Testis (tissue), 5 donors: ENCODE measurements at places on chromosomes 16 and 17. TPM values are rescaled to one million over a fixed set of nuclear protein-coding genes. Genes with fewer than 3 reads are reported as not detected.

MAPT gene
- total RNA-seq, result 5.0 TPM

- H3K4me3 ChIP-seq, result no peak overlapping the region
- no peak overlapping the region for H3K27ac ChIP-seq
- H3K4me1 ChIP-seq, result no peaks in the 10 kb centered on the region
- no peaks in the 10 kb centered on the region for H3K27me3 ChIP-seq
Measured at GRCh38 chr16:67345401-67345800, 18.8 kb downstream of the LRRC36 start.

GRCh38 chr17:43917016-43917347 is 9.6 kb upstream of the MPP2 start:
- H3K27me3 ChIP-seq, result no peaks in the 10 kb centered on the region
- no peak overlapping the region for H3K4me3 ChIP-seq
- H3K36me3 ChIP-seq, result no peaks in the 10 kb centered on the region
- H3K27ac ChIP-seq, result no peak overlapping the region

DNA sequence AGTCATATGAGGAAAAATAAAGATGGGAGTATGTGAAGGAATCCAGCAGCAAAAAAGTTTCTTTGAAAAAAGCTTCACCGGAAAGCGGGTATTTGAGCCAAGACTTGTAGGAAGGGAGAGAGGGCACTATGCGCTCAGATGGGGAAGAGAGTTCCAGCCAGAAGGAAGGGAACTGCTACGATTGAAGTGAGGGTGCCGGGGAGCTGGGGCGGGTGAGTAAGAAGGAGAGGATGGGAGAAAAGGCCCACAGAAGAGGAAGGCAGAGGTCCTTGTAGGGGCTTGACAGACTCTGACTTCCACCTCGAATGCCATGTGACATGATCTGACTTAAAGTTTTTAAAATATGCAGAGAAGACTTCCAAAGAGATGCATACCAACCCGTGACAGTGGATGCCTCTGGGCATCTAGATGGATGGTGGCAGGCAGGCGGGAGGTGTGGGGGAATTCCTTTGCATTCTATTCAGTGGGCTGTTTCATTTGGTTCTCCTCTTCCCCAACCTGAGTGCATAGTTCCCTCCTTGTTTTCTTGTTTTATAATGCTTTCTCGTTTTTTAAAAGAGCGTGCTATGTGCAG is 44.9 kb downstream of the CDRT4 start:
- no peaks in the 10 kb centered on the region for H3K36me3 ChIP-seq
- DNase-seq, result no peak
- no peak overlapping the region for H3K27ac ChIP-seq
- H3K27me3 ChIP-seq, result no peaks in the 10 kb centered on the region
- no peak overlapping the region for H3K4me3 ChIP-seq
